T1000 (cell line): ENCODE measurements at places on chromosomes 3 and 15.

DNA sequence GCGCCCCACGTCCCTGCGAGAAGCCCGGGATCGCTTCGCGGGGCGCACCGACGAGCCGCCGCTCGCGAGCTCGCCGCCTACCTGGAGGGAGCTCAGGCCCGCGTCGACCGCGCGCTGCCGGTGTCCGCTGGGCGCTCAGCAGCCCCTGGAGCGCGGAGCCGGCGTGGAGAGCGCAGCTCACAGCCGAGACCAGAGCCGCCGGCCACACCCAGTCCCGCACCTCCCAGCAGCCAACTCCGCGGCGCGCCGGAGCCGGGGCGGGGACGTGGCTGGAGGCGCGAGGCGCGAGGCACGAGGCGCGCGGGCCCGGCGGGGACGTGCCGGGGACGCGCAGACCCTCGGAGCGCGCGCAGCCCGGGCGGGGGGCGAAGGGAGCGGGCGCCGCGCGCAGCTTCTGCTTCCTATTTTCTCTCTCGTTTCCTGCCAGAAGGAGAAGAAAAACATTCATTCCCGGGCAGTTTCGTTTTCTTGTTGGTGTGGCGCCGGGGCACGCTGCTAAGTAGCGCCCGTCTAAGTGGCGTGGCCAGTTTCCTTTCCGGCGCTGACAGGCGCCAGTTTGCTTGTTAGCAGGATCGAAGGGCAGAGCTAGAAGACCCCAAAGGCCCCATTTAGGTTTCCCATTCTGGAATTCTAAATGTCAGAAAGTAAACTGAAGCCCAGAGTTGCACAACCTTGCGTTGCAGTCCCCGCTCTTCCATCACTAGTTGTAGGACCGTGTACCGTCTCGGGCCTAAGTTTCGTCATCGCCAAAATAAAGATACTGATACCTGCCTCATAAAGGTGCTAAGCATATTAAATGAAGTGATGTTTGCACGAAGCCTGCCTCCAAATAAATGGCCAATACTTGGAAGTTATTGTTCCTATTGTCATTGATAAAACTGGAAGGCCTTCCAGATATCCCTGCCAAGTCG, at the start of gene GNB4:
GNB4 (minus strand) TSS at position 206 of the 911 bp plus-strand sequence. CDS start 25,270 bp downstream, outside the sequence.
- DNase-seq = peak; percentile 73

DNA sequence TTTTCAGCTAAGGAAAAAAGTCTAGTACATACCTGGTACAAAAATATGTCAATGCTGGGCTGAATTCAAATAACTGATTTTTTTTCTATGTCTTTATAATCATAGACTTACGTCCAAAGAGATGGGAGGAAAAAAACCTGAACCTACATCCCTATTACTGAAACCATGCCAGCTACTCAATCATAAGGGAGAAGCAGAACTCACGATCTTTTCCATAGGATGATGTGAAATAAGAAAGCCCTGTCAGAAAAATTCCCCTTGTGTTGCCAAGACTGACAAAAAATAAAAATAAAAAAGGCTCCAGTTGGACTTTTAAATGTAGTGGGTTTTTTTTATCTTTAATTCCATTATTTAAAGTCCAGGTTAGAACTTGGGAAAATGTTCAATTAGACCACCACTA, 3.3 kb downstream of the MSL2 start:
- no peak for DNase-seq

DNA sequence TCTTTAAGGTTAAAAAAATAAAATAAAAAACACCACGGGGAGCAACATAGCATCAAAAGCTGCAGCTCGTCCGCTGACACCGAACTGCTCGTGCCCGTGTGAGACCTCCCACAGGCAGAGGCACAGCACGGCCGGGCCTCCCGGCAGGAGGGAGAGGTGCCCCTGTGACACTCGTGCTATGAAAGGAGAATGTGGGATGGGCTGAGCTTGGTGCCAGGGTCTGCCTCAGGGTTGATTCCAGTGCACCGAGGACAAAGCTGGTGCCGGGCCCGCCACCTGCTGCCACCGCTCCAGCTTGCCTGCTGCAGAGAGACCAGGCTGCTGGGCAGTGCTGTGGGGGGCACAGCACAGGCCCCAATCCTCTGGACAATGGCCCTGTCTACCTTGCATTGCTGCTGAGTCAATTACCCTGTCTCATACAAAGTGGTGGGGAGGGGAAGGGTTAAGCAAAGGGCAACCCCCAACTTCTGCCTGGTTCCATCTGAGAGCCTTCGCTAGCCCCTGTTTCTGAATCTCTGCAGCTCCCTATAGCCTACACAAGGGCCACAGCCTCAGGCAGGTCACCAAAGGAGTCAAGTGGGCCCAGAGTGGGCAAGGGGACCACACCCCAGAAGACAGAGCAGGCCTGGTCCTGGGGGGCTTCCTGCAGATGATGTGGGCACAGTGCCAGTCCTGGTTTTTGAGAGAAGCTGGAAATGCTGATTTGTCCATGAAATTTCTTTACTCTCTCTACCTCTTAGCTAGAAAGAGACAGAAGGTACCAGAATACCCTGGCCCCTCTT, 74.0 kb upstream of the SNRPA1 start:
- no peak for DNase-seq

DNA sequence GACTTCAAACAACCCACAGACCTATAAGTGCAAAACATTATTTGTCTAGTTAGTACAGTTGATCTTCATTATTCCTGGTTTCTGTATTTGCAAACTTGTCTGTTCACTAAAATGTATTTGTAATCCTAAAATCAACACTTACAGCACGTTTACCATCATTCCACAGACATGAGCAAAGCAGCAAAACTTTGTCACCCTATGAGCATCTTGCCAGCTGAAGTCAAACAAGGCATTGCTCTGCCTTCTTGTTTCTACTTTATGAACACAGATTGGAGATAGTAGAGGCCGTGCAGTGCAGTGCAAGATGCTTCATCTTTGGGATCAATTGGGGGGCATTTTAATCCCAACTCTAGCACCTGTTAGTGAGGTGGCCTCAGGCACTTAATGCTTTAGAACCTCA, 202.1 kb downstream of the NLGN1 start:
- DNase-seq = no peak
